ENCODE measurements at places on chromosomes 5 and 9.

DNA sequence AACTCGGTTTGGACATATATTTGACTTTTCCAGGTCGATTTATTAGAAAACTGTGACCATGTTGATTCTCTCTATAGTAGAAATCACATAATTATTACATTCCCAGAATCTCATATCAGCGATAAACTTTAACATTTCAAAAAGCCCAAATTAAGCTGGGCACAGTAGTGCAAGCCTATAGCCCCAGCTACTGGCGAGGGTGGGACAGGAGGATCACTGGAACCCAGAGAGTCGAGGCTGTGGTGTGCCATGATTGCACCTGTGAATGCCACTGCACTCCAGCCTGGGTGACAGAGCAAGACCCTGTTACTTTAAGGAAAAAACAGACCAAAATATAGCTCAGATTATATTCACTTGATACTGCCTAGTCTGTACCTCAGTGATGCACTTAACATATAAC is 128.9 kb downstream of the CPLANE1 start:
- DNase-seq: no peak

GRCh38 chr5:98096155-98096554 is 677.3 kb upstream of the RGMB start:
- DNase-seq: no peak

DNA sequence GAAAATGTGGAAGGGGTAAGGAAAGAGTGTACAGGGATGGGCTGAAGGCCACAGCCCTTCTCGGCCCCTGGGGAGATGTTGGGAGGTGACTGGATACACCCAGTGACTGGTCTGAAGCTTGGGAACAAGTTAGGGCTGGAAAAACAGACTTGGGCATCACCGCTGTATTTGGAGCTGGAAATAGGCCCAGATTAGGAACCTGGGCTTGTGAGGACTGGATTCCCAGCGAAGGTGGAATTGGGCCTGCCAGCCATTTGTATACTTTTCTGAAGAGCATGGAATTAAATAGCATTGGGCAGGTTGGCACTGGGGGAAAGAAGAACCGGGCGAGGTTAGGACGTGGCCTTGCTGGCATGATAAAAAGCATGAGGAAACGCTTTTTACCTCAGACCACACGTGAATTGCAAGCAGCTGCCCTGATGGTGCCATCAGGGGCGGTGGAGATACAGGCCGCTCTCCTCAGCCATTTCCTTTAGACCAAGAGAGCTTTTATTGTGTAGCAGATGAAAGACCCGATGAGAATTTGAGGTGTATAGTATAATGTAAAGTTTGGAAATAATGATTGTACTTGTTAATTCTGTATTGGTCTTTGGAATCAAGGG is 37.8 kb downstream of the OTULIN start:
- no peak for DNase-seq

GRCh38 chr5:16936989-16937438 is 926 bp upstream of the MYO10 start:
- no peak for DNase-seq

DNA sequence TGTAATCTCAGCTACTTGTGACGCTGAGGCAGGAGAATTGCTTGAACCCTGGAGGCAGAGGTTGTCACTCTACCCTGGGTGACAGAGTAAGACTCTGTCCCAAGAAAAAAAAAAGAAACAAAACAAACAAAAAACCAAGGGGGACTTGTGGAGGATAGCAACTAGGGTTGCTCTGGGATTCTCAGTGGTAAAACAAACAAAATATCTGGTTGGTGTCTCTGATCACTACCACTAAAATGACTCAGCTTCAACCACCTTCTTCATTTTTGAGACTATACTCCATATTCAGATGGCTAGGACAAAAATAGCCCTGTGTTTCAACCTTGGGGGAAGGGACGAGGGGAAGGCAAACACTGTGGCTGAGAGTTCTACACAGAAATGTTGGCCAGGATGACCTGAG is 110.3 kb downstream of the ARRDC3 start:
- no peak for DNase-seq

GRCh38 chr5:96483878-96484277 is 50.8 kb upstream of the PCSK1 start:
- DNase-seq: no peak

GRCh38 chr9:21542787-21543186 is 60.7 kb upstream of the IFNE start:
- DNase-seq: no peak

DNA sequence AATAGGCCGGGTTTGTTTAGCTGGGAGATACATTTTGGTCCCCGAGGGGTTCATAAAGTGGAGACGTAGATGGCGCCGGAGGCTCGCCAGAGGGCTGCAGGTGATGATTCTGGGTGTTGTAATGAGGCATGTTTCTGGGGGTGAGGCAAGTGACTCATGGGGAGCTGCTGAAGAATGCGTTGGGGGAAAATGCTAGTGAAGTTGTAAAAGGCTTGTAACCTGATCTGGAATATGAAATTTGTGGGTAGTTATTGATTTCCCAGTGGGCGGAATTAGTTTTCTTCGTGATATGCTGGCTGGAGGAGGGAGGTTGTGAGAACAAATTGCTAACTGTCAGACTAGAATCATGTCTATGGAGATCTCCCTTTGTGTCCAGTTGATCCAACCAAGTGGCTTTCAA is 158.3 kb downstream of the DOCK2 start:
- DNase-seq: no peak

GRCh38 chr5:173509060-173509459 is 107.4 kb downstream of the BOD1 start:
- DNase-seq: no peak

GRCh38 chr9:87562530-87563170 is 65.0 kb downstream of the DAPK1 start:
- DNase-seq: no peak

DNA sequence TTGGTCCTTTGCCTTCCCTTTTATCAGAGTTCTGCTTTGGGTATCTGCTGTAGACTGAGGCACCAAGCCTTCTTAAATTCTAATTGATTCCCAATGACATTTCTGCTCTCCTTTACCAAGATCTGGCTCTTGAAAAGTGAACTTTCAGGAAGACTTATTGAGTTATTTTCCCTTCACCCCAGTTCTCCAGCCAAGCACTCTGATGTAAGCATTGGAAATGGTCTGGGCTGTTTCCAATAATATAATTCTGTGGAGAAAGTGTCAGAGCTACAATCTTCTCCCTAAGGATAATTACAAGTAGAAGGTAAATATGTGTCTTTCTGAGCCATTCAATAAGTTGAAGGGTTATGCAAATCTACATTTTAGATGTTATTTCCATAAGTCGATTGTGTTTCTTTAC is 30.8 kb downstream of the BTF3 start:
- DNase-seq: no peak

GRCh38 chr5:53239301-53239990 is 129.9 kb upstream of the MOCS2 start:
- no peak for DNase-seq

DNA sequence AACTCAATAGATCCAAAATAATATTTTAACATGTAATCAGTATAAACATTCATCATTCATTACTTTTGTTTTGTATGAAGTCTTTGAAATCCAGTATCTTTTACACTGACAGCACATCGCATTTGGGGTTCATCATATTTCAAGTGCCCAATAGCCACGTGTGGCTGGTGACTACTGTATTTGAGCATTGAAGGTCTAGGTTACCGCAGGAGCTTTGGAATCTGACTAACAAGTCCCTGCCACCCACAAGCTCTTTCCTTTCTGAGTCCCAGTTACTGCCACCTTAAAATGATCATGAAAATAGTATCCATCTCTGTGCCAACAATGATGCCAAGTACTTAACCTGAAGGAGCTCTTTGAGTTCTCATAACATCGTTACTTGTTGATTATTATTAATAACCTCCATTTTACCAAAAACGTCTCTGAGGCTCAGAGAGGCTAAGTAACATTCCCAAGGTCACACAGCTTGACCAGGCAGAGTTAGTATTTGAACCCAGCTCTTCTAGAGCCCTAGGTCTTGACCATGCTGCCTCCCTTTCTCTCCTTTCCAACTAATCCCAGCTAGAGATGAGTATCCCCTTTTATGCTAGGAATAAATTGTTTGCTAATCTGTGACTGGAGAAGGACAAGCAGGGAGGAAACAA is 24.2 kb downstream of the ARHGEF37 start:
- no peak for DNase-seq

GRCh38 chr5:53642061-53642460 is 81.6 kb downstream of the NDUFS4 start:
- DNase-seq: no peak

DNA sequence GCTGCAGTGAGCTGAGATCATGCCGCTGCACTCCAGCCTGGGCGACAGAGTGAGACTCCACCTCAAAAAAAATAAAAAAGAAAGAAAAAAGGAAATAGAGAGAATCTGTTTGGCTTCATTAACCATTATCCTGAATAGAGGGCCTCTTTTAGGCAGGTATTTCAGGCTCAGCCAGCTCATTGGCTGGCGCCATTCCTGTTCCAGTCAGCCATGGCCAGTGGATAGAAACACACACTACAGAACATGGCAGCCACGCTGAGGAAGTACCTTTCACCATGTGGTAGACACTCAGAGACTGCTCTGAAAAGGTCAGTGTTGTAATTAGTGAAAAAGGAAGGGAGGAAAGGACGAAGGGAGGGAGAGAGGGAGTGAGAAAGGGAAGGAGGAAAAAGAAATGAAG is 340.0 kb upstream of the ACTBL2 start:
- DNase-seq: no peak

GRCh38 chr5:134226441-134227192 is 744 bp upstream of the PPP2CA start:
- no peak for DNase-seq

GRCh38 chr9:126154182-126154827 is 172.3 kb upstream of the MVB12B start:
- DNase-seq: no peak

- DNase-seq: no peak
These were observed 32.5 kb downstream of the HABP4 start for GRCh38 chr9:96482476-96482875.

DNA sequence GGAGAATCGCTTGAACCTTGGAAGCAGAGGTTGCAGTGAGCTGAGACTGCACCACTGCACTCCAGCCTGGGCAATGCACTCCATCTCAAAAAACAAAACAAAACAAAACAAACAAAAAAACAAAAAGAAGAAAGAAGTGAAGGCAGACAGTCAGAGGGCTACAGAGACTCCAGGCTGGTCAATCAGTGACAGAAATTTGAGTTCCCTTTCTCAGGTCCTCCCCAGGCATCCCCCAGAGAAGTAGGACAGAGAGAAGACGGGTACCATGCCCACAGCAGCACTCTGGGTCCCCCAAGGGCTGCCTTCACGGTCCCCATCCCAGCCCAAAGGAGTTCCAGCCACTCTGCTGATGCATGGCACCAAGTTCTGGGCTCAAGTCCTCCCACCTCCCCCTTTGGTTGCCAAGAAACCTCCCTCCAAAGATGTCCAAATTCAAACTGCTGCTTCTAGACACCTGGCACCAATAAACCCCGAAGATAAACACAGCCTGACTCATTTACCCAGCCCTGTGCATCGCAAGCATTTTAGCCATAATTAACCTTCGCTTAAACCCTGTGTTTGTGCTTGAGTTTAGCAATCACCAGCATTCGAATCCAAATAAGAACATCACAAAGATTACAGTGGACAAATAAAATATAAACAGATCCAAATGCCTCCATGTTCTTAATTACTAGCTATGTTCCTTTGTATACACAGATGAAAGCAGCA is 24.0 kb downstream of the SEMA4D start:
- no peak for DNase-seq

All from activated CD4-positive, alpha-beta T cell treated with anti-CD3 and anti-CD28 coated beads for 1 hour (primary cell).